ENCODE measurements at places on chromosomes 11 and 22. TPM values are rescaled to one million over a fixed set of nuclear protein-coding genes. Genes with fewer than 3 reads are reported as not detected.

DNA sequence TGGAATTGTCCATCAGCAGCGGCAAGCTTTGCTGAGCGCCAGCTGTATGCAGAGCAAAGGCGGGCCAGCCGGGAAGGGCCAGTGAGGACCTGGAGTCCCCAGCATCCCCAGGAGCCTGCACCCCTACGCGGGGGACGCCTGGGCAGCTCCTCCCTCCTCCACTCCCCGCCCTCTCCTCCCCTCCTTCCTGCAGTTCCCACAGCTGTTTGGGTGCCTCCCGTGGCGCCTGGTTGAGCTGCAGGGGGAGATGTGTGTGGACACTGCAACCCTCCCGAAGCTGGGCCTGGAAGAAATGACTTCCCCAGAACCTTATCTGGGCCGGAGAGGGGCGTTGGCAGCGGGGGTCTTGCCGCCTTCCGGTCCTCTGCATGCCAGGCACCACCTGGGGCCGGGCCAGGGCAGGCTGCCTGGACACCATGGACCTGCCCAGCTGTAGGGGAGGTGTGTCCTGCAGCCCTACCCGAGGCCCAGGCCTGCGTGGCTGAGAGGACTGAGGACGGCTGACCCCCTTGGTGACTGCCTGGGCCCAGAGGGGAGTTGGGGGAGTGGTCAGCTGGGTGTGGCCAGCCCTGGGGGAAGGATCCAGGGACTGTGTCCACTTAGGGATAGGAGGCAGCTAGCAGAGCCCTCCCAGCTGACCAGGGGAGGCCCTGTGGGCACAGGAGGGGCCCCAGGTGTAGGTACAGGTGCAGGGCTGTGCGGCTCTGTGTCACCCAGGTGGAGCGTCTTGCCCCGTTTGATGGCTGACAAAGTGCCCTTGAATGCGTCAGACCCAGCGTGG is 16.8 kb upstream of the MUC6 start:
- no peak overlapping the region for H3K4me3 ChIP-seq
- peaks cover 10% of the 10 kb centered on the region for H3K4me1 ChIP-seq
- peaks cover 19% of the 10 kb centered on the region for H3K27me3 ChIP-seq
- DNase-seq, result no peak
- H3K27ac ChIP-seq, result no peak overlapping the region

MPPED2 gene
- total RNA-seq, result 4.6 TPM

DNA sequence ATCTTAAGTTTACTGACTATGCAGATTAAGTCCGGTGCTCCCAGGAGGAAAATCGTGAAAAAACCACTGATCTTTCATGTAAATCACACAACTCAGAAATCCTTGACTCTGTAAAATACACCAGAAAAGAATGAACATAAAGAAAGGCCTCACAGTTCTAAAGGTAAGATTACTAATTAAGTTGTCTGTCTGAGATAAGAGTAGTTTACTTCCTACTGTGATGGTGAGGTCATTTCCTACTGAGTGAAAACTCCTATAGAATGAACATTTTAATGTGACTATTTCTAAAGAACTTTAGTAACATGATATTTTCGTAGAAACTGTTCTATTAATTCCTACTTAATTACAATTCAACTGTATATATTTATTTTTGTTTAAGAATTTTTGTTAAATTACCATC is 774.4 kb upstream of the CHORDC1 start:
- no peaks in the 10 kb centered on the region for H3K4me1 ChIP-seq
- no peak for DNase-seq
- H3K27me3 ChIP-seq, result no peaks in the 10 kb centered on the region
- no peaks in the 10 kb centered on the region for H3K36me3 ChIP-seq
- H3K27ac ChIP-seq, result no peak overlapping the region
- no peak overlapping the region for H3K4me3 ChIP-seq

DNA sequence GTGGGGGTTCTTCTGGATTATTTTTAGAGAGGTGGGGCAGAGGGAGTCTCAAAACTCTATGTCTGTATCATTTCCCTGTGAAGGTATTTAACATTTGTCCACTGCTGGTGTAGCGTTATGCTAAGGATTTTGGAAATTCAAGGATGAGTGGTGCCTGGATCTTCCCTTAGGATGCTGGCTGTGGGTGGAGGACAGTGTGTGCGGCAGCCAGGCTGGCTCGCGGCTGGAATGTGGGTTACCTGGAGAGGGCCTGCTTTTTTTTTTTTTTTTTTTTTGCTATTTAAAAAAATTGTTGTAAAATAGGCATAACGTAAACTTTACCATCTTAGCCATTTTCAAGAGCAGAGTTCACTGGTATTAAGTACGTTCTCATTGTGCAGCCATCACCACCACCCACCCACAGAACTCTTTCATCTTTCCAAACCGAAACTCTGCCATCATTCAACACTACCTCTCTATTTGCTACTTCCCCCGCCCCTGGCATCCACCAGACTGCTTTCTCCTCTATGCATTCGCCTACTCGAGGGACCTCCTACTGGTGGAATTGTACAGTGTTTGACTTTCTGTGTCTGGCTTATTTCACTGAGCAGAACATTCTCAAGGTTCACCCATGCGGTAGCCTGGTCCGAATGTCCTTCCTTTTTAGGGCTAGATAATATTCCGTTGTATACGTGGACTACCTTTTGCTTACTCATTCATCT is 67.1 kb downstream of the PARVB start:
- DNase-seq, result no peak
- no peak overlapping the region for H3K27ac ChIP-seq
- peaks cover 28% of the 10 kb centered on the region for H3K36me3 ChIP-seq
- no peaks in the 10 kb centered on the region for H3K27me3 ChIP-seq
- H3K4me3 ChIP-seq, result no peak overlapping the region
- H3K4me1 ChIP-seq, result peaks cover 36% of the 10 kb centered on the region

DNA sequence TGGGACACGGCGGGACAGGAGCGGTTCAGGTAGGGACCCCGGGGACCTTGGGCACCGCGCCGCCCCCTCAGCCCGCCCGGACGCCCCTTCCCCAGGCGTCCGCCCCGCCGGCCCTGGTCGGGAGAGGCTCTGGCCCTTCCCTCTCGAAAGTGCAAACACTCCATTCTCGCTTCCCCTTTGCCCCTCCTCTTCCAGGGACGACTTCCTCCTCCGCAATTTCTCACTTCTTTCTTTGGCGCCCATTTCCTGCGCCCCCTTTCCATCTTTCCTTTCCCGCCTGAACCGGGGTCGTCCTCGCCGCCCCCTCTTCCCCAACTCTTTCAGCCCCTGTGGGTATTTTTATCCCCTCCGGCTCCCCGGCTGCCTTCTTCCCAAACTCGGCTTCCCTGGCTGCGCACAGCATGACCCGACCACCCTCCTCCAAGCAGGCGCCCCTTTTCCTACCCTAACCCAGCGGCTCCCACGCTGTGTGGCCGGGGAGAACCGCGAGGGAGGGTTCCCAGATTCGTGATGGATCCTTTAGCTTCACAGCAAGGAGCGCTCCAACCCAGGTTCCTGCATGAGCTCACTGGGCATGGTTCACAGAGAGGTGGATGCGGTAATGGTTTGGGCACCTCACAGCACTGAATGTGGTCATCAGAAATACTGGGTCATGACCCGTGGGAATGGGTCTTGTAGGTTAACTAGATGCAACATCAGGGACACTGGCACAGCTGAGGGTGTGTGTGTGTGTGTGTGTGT is 689 bp downstream of the RAB39A start:
- peaks cover 11% of the 10 kb centered on the region for H3K4me1 ChIP-seq
- H3K36me3 ChIP-seq, result no peaks in the 10 kb centered on the region
- no peak for DNase-seq
- peaks cover 75% of the 10 kb centered on the region for H3K27me3 ChIP-seq
- peak overlapping the region; percentile 40 for H3K27ac ChIP-seq

ASCL3 gene
- not detected for total RNA-seq
